ENCODE measurements at places on chromosomes 3 and 15. TPM values are rescaled to one million over a fixed set of nuclear protein-coding genes. Genes with fewer than 3 reads are reported as not detected.

DNA sequence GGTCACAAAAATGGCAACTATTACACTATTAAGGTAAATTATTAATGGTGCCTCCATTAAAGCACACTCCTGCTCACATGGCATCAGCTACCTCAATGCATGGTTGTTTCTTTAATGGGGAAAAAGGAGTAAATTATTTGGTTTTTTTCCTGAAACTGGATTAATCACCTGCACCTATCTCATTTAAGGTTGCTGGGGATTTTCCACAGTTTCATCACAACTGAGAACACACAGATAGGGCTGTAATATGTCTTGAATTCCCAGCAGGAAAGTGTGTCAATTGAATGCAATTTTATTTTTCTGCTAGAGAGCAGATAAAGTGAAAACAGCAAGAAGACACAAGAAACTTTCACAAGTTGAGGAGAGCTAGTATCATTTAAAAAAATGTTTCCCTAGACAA lies 36.4 kb downstream of the RFTN1 start:
- H3K36me3 ChIP-seq, result no peaks in the 10 kb centered on the region
- H3K27ac ChIP-seq, result no peak overlapping the region
- no peaks in the 10 kb centered on the region for H3K27me3 ChIP-seq
- DNase-seq, result no peak
- no peak overlapping the region for H3K4me3 ChIP-seq

DNA sequence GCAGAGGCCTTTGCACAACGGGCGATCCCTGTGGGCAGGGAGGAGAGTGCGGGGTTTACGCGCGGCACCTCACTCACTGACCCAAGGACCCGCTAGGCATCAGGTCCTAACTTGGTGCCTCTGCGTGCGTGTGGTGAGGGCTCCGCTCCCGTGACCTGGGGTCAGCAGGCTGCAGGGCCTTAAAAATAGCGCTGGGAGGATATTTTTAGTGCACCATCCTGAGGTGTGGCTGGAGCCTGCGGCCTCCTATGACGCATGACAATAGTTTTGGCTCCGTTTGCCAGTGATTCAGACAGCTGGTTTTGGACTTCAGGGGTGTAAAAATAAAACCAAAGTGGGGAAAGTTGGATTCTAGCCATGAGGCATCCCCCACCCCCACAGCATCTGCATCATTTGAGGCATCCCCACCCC lies 139.0 kb downstream of the FAM43A start:
- no peak overlapping the region for H3K27ac ChIP-seq
- no peaks in the 10 kb centered on the region for H3K36me3 ChIP-seq
- H3K4me3 ChIP-seq, result no peak overlapping the region
- no peak for DNase-seq
- H3K4me1 ChIP-seq, result no peaks in the 10 kb centered on the region

- H3K4me3 ChIP-seq, result no peak overlapping the region
- DNase-seq, result no peak
- peak overlapping the region; percentile 53 for H3K27ac ChIP-seq
- H3K27me3 ChIP-seq, result no peaks in the 10 kb centered on the region
- peaks cover 8% of the 10 kb centered on the region for H3K4me1 ChIP-seq
Observed at GRCh38 chr3:195180490-195181112, 90.4 kb downstream of the XXYLT1 start.

DNA sequence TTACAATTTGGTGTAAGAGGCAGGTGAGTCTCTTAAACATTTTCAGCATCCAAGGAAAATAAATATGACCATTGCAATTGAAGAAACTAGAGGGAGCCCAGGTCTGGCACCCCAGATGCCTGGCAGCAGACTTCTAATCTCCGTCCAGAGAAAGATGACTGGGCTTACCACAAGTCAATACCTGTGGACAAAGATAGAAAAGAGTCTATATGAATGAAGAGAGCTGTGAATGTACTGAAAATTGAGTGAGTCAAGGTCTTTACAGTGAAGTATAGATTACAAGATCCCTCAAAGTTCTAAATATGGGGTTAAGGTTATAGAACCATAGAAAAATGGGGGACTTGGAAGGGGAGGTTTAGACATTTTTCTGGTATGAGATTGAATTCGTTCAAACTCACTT lies 827.4 kb upstream of the NR2F2 start:
- H3K4me3 ChIP-seq, result no peak overlapping the region
- H3K36me3 ChIP-seq, result no peaks in the 10 kb centered on the region
- H3K4me1 ChIP-seq, result no peaks in the 10 kb centered on the region
- no peak for DNase-seq
- H3K27me3 ChIP-seq, result no peaks in the 10 kb centered on the region

DNA sequence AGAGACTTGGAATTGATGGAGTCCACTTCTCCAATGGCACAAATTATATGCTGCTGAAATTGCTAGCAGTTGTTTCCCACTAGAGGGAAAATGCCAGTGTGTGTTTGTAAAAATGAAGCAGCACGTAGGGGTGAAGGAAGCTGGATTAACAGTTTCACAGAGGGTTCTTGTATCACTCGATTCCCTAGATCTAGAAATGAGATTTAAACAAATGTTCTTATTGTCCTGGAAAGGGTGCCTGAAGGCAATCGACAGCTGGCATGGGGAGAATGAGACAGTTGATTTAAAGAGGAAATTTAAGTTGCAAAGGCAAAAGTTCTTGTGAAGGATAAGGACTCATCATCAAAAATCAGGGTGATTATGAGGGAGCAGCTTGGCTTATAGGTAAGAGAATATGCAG lies 234.8 kb upstream of the ARPP21 start:
- H3K4me1 ChIP-seq, result no peaks in the 10 kb centered on the region
- no peak overlapping the region for H3K4me3 ChIP-seq
- no peak overlapping the region for H3K27ac ChIP-seq

GRCh38 chr3:107523289-107523538 lies 452 bp downstream of the BBX start:
- H3K4me1 ChIP-seq, result peaks cover 5% of the 10 kb centered on the region
- DNase-seq, result no peak
- no peaks in the 10 kb centered on the region for H3K36me3 ChIP-seq

- no peak for DNase-seq
- H3K27me3 ChIP-seq, result no peaks in the 10 kb centered on the region
- H3K4me3 ChIP-seq, result no peak overlapping the region
- H3K27ac ChIP-seq, result no peak overlapping the region
- no peaks in the 10 kb centered on the region for H3K4me1 ChIP-seq
- H3K36me3 ChIP-seq, result no peaks in the 10 kb centered on the region
Observed at GRCh38 chr15:26098801-26099200, 235.7 kb upstream of the ATP10A start.

- no peaks in the 10 kb centered on the region for H3K36me3 ChIP-seq
- peaks cover 40% of the 10 kb centered on the region for H3K4me1 ChIP-seq
- peak overlapping the region; percentile 97 for H3K27ac ChIP-seq
Observed at GRCh38 chr3:66473181-66473580, 27.6 kb downstream of the LRIG1 start.

DNA sequence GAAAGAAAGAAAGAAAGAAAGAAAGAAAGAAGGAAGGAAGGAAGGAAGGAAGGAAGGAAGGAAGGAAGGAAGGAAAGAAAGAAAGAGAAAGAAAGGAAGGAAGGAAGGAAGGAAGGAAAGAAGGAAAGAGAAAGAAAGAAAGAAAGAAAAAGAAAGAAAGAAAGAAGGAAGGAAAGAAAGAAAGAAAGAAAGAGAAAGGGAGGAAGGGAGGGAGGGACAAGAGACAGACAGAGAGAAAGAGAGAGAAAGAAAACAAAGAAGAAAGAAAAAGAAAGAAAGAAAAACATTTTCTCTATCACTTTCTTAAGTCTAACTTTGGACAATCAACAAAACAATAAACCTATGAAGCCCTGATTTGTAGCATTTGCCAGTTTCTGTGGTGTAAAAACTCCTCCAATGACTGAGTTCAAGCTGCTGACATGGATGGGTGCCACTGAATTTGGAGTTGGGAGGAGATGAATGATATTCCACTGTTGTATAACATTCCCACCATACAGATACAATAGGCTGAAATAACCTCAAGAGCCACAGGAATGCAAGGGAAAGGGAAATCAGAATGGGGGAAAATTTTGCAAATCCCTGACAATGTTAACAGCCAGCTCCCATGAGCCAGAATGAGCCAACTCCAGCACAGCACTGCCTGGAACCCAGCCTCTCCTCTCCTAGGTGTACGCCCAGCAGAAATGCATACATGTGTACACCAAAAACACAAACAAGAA lies 15.0 kb upstream of the RTP3 start:
- H3K4me1 ChIP-seq, result no peaks in the 10 kb centered on the region
- no peaks in the 10 kb centered on the region for H3K27me3 ChIP-seq
- no peaks in the 10 kb centered on the region for H3K36me3 ChIP-seq
- no peak overlapping the region for H3K4me3 ChIP-seq
- no peak overlapping the region for H3K27ac ChIP-seq

DNA sequence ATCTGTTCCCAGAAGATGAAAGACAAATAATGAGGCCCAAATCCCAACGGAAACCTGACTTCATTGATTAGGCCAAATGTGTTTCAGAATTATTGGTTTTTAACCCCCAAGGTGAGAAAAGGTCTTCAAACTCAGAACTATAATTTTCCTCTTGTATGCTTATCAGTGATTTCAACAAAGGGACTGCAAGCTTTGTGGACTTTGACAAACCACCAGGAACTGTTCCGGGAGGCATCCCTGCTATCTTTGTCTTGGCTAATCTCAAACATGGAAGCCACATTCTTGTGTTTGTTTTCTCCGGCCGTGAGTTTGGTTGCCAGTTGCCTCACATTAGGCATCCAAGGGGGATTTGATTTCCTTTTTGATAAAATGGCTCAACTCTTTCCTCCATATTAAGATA lies 19.5 kb downstream of the ARHGEF3 start:
- H3K36me3 ChIP-seq, result no peaks in the 10 kb centered on the region
- H3K27me3 ChIP-seq, result no peaks in the 10 kb centered on the region

DNA sequence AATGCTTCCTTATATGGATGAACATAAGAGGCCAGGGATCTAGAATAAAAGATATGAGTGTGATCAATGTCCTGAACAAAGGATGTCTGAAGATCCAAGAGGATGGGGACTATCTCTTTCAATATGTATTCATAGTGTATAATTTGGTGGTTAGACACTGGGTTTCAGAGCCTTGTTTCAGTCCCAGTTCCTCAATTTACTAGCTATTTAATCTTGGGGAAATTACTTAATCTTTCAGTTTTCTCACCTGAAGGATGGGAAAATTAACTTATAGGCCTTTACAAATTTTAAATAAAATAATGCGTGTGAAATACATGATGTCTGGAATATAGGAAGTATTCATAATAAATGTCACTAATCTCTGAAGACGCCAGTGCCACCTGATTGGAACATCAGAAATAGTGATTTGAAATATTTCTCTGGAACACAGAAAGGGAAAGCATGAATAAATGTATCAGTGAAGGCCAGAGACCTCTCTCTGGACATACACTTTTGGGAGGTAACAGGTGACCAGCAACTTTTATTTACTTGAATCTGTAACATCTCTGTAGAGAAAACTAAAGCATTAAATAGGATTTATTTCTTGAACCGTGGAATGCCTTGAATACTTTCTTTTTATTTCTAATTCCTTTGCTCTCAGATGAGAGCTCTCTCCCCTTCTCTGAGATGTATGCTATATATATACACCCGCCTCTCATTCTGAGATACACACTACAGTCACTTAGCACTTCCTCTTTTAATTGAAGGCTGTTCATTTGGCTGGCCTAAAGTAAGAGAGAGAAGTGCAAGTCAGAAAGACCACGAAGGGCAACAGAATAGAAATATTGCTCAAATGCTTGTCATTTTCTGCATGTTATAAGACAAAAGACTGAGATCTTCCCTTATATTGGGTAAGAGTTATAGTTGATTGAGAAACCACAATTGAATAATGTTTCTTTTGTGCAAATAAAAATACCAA lies 407.1 kb downstream of the LSAMP start:
- H3K4me3 ChIP-seq, result no peak overlapping the region
- no peaks in the 10 kb centered on the region for H3K4me1 ChIP-seq
- H3K27ac ChIP-seq, result no peak overlapping the region
- no peaks in the 10 kb centered on the region for H3K27me3 ChIP-seq

DNA sequence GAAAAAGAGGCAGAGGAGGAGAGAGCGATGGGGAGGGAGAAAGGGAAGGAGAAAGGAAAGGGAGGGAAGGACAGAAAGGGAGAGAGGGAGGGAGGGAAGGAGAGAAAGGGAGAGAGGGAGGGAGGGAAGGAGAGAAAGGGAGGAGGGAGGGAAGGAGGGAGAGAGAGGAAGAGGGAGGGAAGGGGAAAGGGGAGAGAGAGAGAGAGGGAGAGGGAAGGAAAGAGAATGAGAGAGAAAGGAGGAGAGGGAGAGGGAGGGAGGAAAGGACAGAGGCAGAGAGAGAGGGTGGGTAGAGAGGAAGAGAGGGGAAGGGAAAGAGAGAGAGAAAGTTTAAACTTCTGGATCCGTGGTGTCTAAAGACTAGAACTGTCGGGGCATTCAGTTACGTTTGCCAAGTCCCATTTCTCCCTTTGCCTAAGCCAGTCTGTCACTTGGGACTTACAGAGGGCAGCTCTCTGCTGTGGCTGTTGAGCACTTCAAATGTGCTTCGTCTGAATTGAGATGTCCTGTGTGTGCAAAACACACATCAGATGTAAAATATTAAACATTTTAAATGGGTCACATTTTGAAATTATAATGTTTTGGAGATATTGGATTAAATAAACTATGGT lies 62.6 kb downstream of the PLXNA1 start:
- no peaks in the 10 kb centered on the region for H3K27me3 ChIP-seq
- H3K4me1 ChIP-seq, result no peaks in the 10 kb centered on the region
- H3K4me3 ChIP-seq, result no peak overlapping the region
- no peaks in the 10 kb centered on the region for H3K36me3 ChIP-seq
- DNase-seq, result no peak

- no peaks in the 10 kb centered on the region for H3K27me3 ChIP-seq
- H3K36me3 ChIP-seq, result no peaks in the 10 kb centered on the region
- no peak for DNase-seq
- H3K4me3 ChIP-seq, result no peak overlapping the region
- H3K27ac ChIP-seq, result no peak overlapping the region
- H3K4me1 ChIP-seq, result no peaks in the 10 kb centered on the region
Observed at GRCh38 chr15:87712211-87712610, 544.3 kb downstream of the NTRK3 start.

DNA sequence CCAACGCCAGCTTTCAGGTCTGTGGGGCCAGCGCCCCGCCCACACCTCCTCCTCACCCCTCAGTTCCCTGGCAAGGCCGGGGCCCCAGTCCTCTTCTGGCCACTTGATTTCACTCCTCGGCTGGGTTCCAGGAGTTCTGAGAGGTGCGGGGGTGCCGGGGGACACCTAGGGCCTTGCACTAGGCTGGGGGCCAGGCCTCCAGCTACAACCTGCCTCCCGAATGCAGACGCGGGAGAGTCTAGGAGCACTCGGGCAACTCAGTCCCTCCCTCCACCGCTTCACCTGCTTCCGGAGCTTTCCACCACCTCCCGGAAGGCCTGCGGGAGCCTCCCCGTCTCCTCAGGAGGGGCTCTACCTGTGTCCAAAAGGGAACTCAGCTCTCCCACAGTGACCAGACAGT lies 35.6 kb downstream of the TNK2 start:
- no peak overlapping the region for H3K4me3 ChIP-seq
- no peaks in the 10 kb centered on the region for H3K27me3 ChIP-seq
- H3K4me1 ChIP-seq, result no peaks in the 10 kb centered on the region
- H3K36me3 ChIP-seq, result no peaks in the 10 kb centered on the region

The CYP1A1 gene
- 0.57 TPM for total RNA-seq

The SLC9C1 gene
- not detected for total RNA-seq

The UBAP1L gene
- total RNA-seq, result 8.5 TPM

The FMN1 gene
- 7.1 TPM for total RNA-seq

The TIMMDC1 gene
- 67.7 TPM for total RNA-seq

The TMEM207 gene
- not detected for total RNA-seq

All from prostate gland (tissue), 2 donors.